ENCODE measurements at places on chromosomes 2 and 18.

- no peak for DNase-seq
These were observed 137.8 kb downstream of the TDRD15 start for GRCh38 chr2:21261591-21261990.

GRCh38 chr2:14998546-14998945, 366.0 kb downstream of the LRATD1 start:
- DNase-seq = no peak

- no peak for DNase-seq
These were observed 26.5 kb downstream of the ST6GAL2 start for GRCh38 chr2:106859498-106859897.

DNA sequence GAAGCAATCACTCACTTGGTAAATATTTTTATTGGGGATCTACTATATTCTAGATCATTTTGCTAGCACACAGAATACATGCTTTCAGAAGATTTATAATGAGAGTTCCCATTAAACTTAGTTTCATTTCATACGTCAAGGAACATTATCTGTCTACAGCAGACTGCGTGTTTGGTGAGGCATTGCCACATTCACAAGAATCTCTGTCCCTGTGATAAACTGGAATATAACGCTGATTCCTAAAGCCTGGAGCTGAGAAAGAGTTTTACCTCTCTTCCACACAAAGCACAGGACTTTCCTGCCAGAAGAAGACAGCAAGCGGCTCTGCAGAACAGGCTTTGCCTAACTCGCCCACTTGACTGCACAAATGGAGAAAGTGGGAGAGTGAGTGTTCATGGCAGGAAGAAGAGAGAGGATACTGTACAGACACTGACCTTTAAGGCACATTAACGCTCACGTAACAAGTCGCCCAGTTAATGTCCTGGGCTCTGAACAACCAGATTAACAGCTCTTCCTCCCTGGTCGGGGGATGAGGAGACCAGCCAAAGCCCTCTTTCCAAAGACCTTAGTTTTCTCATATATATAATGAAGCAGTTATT, 356.2 kb downstream of the GPD2 start:
- DNase-seq = no peak

GRCh38 chr2:30293303-30293921, 62.1 kb downstream of the LBH start:
- DNase-seq = peak; percentile 93

Data from HS-27A (cell line).